ENCODE measurements at places on chromosomes 7 and 10.

DNA sequence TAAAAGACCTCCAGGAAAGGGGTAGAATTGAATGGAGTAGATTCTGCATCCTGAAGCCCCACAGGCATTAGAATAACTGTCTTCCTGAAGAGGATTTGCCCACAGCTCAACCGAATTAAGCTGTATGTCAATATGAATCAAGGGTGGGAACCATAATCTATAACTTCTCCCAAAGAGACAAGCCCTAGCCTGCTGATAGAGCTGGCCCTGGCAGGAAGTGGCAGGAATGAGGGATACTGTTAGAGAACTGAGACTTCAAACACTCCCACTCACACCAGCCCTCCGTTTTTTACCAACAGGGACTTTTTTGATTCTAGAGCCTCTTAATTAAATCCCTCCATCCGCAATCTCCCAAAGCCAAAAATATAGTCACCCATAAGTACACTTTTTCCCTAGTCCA is 12.2 kb upstream of the DUSP5 start:
- no peak for DNase-seq

DNA sequence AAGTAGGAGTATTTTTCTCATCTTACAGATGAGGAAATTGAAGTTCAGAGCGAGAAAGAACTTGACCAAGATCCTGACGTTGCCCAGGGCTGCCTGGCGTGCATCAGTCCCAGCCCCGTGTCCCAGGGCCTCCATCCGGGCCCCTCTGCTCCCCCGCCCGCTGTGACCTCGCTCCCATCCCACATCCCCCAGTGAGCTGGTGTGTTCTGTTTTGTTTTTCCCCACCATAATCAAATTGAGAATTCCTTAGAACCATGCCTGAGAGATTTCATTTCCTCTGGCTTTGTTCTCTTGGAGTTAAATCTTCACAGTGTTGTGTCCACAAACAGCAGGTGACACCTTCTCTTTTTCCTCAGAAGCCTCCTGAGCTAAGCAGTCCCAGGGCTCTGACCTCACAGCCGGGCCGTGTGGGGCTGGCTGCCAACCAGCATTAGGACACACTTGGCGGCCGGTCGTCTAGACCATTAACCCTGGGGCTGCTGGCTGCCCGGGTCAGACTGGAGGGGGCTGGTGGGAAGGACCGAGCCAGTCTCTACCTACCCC is 44.3 kb downstream of the PFKP start:
- no peak for DNase-seq

DNA sequence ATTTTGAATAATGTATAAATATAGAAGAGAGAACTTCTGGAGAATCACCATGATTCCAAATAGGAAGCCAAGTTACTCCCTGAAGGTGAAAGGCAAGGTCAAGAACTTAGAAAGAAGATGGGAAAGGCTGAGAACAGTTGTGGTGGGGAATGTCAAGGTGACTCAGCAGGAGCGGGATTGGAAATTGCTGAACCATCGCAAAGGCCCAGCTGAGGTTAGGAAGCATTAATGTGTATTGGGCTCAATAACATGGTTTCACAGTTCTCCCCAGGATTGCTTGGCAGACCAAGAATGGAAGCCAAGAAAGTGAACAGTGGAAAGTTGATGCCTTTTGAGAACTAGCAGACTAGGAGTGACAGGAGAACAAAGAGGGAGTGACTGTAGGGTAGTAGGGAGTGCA is 133.3 kb downstream of the VTI1A start:
- DNase-seq: no peak

- no peak for DNase-seq
These were observed 38.7 kb upstream of the RET start for GRCh38 chr10:43037942-43038782.
